SK-MEL-5 (cell line): ENCODE measurements at places on chromosomes 16 and 17. TPM values are rescaled to one million over a fixed set of nuclear protein-coding genes. Genes with fewer than 3 reads are reported as not detected.

DNA sequence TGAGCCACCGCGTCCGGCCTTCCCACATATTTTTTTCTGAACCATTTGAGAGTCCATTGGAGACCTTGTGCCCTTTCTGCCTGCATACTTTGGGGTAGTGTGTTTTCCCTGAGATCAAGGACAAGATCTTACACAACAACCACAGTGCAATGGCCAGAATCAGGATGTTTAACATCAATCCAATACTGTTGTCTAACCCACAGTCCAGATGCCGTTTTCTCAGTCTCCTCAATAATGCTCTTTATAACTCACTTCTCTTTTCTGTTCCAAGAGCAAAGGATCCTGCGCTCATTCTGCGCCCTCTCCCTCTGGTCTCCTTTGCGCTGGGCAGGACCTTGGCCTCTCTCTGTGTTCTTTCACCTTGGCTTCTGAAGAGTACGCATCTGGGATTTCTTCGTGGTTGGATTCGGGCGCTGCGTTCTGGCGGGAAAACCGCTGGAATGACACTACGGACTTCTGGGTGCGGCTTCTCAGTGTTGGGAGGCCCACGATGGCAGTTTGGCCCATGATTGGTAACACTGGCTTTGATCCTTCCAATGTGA lies 16.6 kb downstream of the CBX4 start:
- DNase-seq = no peak

GRCh38 chr16:3171181-3171854 lies 16.7 kb upstream of the OR1F1 start:
- no peak for DNase-seq

DNA sequence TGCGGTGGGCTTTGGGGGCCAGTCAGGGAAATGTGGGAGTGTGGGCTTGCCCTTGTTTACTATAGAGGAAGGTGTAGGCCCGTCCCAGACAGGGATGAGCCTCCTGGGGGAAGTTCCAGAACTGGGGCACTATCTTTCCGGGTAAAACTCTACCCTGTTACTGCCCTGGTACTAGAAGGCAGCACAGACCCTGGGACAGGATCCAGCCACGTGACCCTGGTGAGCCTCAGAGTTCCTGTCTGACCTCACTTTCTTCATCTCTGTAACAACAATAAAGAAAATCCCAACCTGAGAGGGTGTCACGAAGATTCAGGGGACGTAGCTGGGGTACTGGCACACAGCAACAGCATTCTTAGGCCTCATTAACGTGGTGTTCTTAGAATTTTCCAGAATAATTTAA lies 239.6 kb upstream of the FOXF1 start:
- no peak for DNase-seq

DNA sequence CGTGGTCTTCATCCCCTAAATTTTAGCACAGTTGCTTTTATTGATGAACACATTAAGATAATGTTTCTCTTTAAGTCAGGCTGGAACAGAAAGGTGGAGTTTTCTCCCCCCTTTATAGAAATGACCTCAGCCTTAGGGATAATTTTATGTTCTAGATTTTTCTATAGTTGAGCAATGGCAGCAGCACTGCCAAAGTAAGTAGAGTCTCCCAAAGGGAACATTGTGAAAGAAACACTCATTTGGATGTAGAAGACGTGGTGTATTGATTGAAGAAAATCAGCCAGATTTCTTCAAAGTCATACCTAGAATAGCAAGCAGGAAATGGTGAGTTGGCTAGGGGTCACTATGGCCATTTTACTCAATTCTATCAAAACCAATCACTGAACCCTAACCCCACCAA lies 122.5 kb downstream of the DNAH9 start:
- DNase-seq = no peak

GRCh38 chr17:39194089-39194984 lies 3.1 kb downstream of the CACNB1 start:
- DNase-seq = peak; percentile 40

GRCh38 chr16:67399218-67399733 lies 6.0 kb upstream of the TPPP3 start:
- DNase-seq = peak; percentile 34

GRCh38 chr17:67377488-67378453 lies 690 bp downstream of the PITPNC1 start:
- peak; percentile 50 for DNase-seq

GRCh38 chr16:81625544-81626153 lies 153.4 kb upstream of the PLCG2 start:
- no peak for DNase-seq

- no peak for DNase-seq
These were observed 40.8 kb downstream of the NT5M start for GRCh38 chr17:17343896-17344506.

NPIPA5 gene
- 0.32 and 0.93 TPM in 2 replicates for total RNA-seq

DNA sequence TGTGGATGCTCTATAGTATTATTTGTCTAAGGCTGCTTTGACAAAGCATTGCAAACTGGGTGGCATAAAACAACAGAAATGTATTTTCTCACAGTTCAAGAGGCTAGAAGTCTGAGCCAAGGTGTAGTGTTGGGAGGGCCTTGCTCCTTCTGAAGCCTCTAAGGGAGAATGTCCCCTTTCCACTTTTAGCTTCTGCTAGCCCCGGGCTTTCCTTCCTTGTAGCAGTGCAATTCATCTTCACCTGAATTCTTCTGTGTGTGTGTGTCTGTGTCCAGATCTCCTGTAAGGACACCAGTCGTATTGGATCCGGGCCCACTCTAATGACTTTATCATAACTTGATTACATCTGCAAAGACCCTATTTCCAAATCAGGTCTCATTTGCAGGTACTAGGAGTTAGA lies 18.1 kb downstream of the KCNJ16 start:
- no peak for DNase-seq

GRCh38 chr16:29978081-29978480 lies 4.4 kb downstream of the TAOK2 start:
- DNase-seq = no peak

- DNase-seq = no peak
These were observed 239.7 kb upstream of the ERCC4 start for GRCh38 chr16:13680021-13680889.

DNA sequence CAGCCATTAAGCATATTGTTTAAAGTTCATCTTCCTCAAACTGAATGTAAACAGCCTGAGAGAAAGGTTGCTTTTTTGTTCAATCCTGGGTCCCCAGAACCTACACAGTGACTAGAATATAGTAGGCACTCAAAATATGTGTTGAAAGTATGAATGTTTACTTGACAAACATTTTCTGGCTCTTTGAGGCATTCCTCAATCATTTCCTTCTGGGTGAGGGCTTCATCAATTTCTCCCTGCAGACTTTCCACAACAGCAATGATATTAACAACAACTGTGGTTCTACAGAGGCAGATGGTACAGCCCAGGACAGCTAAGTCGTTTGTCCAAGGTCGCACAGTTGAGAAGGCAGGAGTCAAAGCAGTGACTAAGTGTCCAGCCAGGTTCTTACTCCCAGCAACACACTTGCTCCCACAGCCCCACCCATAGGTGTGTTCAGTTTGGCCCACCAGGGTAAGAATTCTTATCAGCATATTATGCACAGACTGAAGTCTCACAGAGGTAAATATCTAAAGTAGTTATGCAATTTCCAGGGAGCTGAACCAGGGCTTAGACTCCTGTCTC lies 61.1 kb downstream of the HS3ST3B1 start:
- DNase-seq = no peak

- DNase-seq = peak; percentile 36
These were observed 43.4 kb downstream of the IRX6 start for GRCh38 chr16:55367301-55367811.

- DNase-seq = no peak
These were observed 36.0 kb downstream of the CLUAP1 start for GRCh38 chr16:3536851-3537250.

SMIM5 gene
- total RNA-seq = not detected in 2 replicates

- DNase-seq = no peak
These were observed 885.4 kb upstream of the RBFOX1 start for GRCh38 chr16:6447021-6447790.

SLC52A1 gene
- not detected in 2 replicates for total RNA-seq

- DNase-seq = no peak
These were observed 274.4 kb upstream of the TOM1L1 start for GRCh38 chr17:54626146-54626703.

DNA sequence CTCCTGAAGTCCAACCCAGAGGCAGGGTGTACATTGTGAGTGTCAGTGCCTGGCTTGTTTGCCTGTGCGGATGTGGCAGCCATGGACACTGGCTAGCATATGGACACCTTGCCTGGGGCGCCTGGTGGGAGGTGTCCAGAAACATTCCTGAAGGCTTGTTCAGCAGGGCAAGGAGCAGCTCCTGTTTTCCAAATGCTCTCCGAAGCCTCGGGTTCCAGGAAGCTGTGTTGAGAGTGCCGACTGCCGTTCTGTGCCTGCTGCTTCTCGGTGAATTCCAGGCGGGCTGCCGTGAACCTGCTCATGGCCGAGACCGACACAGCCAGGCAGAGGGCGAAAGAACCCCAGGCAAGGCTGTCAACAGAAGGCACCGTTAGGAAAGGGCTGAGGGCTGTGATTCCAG lies 10.9 kb upstream of the DHRS7C start:
- DNase-seq = no peak

DNA sequence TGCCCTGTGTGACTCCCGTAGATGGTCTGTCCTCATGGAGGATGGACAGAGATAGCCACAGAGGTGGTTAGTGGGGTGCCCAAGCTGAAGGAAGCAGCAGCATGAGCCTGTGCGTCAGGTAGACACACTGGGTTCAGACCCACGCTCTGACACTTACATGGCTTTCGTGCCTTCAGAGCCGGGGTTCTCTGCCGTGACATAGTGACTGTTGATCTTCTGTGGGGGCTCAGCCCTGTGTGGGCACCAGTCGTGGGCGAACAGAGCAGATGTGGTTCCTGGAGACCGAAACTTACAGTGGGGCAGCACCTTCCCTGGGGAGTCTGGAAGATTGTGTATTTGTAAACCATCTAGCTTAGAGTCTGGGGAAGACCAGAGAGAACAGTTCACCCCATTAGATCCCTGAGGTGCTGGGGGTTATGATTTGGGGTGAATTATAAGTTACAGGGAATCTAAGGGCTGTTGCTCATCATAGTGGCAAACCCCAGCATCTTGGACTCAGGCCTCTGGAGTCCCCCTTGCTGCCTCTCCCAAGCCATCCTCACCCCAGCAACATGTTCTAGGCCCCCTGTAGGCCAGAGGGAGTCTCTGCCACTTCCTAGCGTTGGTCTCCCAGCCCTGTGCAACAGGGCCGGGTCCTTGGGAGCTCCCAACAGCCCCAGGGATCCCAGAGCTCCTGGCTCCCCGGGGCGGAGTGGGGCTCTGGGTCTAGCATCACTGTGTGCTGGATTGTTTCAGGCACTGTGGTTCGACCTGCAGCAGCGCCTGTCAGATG lies 28.6 kb downstream of the NECAB2 start:
- no peak for DNase-seq

WFDC1 gene
- 714 and 808 TPM in 2 replicates for total RNA-seq

GRCh38 chr17:4863321-4863720 lies 30.2 kb downstream of the MINK1 start:
- no peak for DNase-seq

CNEP1R1 gene
- total RNA-seq = 21.8 and 25.2 TPM in 2 replicates

SLC16A3 gene
- total RNA-seq = 9.6 and 12.8 TPM in 2 replicates

GRCh38 chr17:67818110-67819002 lies 6.9 kb upstream of the BPTF start:
- DNase-seq = no peak

GRCh38 chr17:16435925-16436886 lies 20.8 kb downstream of the TRPV2 start:
- no peak for DNase-seq

DNA sequence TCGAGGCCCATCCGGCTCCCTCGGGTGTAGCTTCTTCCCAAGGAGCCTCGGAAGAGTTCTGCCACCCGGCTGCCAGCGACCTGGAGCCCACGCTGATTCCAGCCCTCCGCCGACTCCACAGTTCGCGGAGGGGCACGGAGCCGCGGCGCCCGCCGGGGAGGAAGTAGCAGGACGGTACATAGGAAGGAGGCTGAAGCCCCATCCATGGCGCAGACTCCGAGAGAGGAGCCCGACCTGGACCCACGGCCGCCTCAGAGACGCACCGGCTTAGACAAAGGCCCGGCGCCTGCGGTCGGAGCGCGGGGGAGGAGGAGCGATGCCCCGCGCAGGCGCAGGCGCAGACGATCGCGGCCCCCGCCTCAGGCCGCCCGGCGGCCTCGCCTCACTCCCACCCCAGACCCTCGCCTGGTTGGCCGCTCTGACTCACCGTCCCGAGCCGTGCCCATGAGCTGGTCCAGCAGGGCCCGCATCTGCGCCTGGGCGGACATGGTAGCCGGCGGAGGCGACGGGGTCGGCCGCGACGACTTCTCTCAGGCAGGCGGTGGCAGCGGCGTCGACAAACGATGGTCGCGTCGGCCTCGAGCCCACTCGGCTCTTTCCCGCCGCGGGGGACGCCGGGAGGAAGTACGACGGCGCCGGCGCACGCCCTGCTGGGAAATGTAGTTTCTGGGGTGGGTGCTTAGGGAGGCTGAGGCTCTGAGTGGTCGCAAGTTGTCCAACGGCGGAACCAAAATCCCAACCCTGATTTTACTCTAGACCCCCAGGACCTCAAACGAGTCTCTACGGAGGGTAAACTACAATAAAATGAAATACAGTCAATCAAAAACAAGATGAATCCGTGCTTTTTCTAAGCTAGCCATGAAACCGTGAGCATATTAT lies at the start of gene LUC7L:
TSS of gene LUC7L (minus strand) at position 598 of the 879 bp plus-strand sequence. CDS start at position 488, 110 bp downstream.
- peak; percentile 88 for DNase-seq

GRCh38 chr17:2794111-2794803 lies 2.0 kb upstream of the RAP1GAP2 start:
- DNase-seq = no peak

DNA sequence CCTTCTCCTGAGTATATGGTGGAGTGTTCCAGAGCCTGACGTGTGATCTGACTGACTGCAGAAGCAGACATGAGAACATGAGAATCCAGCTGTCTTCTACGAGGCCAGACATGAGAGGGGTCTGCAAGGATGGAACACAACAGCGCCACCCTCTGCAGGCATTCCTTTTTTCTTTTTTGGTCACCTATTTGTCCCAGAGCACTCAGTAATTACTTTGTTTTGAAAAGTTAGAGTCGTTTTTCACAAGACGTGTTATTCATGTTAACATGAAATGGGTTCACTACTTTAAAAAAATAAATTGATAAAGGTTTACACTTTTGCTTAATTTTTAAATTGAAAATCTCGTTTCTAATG lies 43.8 kb upstream of the ATP2A3 start:
- DNase-seq = no peak

DNA sequence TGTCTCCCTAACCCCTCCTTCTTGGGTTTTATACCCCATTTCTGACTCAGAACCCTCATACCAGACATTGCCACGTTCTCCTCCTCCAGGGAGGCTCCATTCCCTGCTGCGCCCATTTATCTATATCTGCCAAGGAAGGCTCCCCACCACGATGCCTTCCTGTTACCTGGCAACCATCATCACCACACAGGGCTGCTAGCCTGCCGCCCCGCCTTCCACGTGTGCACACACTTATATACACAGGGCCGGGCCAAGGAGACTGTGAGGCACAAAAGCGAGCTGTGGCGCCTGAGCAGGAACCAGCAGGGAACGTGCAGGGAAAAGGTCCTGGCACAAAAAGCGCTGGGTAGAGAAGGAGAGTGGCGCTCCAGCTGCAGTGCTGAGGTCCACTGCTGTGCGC lies 261.8 kb downstream of the CBLN1 start:
- no peak for DNase-seq

C1QTNF8 gene
- not detected in 2 replicates for total RNA-seq

DNA sequence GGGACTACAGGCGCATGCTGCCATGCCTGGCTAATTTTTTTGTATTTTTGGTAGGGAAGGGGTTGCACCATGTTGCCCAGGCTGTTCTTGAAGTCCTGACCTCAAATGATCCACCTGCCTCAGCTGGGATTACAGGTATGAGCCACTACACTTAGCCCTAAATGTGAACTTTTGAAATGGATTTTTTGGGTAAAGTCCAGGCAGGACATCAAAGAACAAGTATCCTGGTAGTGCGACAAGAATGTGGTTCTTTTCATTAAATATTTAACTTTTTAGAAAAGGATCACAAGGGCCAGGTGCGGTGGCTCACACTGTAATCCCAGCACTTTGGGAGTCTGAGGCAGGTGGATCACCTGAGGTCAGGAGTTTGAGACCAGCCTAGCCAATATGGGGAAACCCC lies 15.3 kb upstream of the NBR1 start:
- no peak for DNase-seq
